Stimulated activated naive CD4-positive, alpha-beta T cell treated with Interleukin-2 at 50 U/mL for 16 hours (primary cell): ENCODE measurements at places on chromosomes 13 and 19.
A peak's percentile ranks its signal among the peaks of the same experiment; 100 is the strongest.

GRCh38 chr13:66559093-66559492 lies 671.0 kb downstream of the PCDH9 start:
- no peak for DNase-seq

GRCh38 chr19:5943623-5944022 lies 29.6 kb downstream of the CAPS start:
- DNase-seq, result no peak

DNA sequence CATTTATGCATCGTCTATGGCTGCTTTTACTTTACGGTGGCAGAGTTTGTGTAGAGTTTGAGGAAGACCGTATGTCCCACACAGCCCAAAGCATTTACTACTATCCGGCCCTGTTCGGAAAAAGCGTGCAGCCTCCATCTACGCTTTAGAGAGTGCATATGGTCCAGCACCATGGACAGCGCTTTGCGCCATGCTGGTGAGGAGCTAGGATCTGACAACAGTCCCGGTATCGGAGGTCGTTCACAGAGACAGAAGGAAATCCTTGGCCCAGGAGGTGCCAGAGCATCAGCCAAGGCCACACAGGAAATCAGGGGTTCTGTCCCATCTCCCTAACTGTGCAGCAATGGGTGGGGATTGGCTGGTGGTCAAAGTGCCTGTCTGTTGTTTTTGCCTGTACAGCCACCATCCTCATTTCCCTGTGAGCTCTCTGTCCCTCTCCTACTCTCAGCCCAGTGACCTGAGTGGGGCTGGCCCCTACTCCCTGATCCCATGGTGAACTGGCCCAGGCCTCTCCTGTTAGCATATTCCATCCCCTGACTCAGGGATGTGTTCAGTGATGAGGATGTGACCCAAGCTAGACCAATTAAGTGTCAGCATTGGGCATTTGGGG lies 16.2 kb upstream of the PRODH2 start:
- DNase-seq, result no peak

- peak; percentile 75 for DNase-seq
These were observed 8.6 kb upstream of the NUP62 start for GRCh38 chr19:49937750-49938381.

DNA sequence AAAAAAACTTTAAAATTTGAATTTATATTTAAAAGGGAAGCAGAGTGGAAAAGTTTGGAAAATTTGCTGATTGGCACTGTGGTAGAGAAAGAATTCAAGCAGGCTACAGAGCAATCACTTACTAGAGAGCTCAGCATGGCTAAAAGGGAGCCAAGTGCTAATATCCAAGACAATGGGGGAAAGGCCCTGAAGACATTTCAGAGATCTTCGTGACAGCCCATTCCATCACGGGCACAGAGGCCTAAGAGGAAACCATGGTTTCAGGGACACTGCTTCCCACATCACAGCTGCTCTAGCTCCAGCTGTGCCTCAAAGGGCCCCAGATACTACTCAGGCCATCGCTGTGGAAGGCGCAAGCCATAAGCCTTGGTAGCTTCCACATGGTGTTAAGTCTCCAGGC lies 73.7 kb downstream of the SGCG start:
- no peak for DNase-seq

DNA sequence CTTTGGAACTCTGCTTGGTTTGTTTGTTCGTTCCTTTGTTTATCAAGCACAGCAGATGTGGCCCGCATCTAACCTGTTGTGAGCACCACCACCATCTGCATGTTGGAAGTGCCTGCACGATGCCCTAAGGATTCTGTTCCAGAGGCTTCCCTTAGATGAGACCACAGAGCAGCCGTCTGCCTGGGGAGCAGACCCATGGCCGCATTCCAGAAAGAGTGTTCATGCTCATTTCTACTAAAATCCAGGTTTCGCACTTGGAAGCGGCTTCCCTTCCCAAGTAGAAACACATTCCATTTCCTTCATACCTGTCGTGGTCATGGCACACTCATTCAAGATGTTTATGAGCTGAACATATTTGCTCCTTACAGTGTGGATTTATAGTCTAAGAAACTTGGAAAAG lies 27.2 kb downstream of the COL4A2 start:
- no peak for DNase-seq

GRCh38 chr13:41384749-41385503 lies 72.4 kb upstream of the RGCC start:
- DNase-seq, result no peak
